ENCODE measurements at places on chromosomes 1 and 21. TPM values are rescaled to one million over a fixed set of nuclear protein-coding genes. Genes with fewer than 3 reads are reported as not detected.

DNA sequence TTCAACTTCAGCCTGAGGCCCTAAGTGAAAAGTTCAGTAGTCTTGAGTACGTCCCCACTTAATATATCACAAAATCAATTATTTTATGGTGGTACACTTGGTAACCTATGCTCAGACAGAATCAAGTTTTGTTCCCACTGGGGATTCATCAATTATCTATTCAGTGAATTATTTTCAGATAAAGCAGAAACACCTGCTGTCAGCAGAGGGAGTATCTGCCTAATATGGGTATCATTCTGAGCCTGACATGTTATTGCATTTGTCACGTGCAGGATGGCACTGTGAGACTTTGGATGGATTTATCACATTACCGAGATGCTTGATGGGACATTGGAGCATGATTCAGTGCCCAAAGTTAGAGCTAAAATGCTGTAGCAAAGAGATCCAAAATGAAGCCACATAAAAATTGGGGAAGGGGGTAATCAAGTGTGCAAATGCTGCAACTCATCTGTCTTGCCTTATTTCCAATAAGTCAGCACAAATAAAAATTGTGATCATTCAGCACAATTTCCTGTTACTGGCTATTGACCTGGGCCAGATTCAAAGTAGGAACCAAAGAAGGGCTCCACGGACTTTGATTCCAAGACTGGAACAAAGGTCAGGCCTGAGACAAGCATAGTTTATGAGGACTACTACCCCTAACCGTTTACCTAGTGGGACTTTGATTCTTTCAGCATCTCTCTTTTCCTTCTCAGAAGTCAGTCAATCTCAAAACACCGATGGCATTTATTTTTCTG lies 657.6 kb downstream of the LMO4 start:
- no peak overlapping the region for H3K4me3 ChIP-seq
- H3K27ac ChIP-seq = no peak overlapping the region
- DNase-seq = no peak
- no peaks in the 10 kb centered on the region for H3K36me3 ChIP-seq
- no peaks in the 10 kb centered on the region for H3K27me3 ChIP-seq
- H3K4me1 ChIP-seq = no peaks in the 10 kb centered on the region

GRCh38 chr1:40895601-40896000 lies 33.4 kb upstream of the CITED4 start:
- peaks cover 28% of the 10 kb centered on the region for H3K4me1 ChIP-seq
- no peak overlapping the region for H3K4me3 ChIP-seq
- H3K27me3 ChIP-seq = no peaks in the 10 kb centered on the region
- no peak for DNase-seq

- H3K36me3 ChIP-seq = no peaks in the 10 kb centered on the region
- no peaks in the 10 kb centered on the region for H3K4me1 ChIP-seq
- H3K27ac ChIP-seq = no peak overlapping the region
- DNase-seq = peak; percentile 40
These were observed 17.6 kb upstream of the IFI6 start for GRCh38 chr1:27689423-27690173.

GRCh38 chr1:235077163-235077540 lies 51.5 kb downstream of the TOMM20 start:
- peaks cover 62% of the 10 kb centered on the region for H3K4me1 ChIP-seq
- H3K27me3 ChIP-seq = no peaks in the 10 kb centered on the region
- DNase-seq = no peak
- H3K4me3 ChIP-seq = no peak overlapping the region
- peak overlapping the region; percentile 90 for H3K27ac ChIP-seq

DNA sequence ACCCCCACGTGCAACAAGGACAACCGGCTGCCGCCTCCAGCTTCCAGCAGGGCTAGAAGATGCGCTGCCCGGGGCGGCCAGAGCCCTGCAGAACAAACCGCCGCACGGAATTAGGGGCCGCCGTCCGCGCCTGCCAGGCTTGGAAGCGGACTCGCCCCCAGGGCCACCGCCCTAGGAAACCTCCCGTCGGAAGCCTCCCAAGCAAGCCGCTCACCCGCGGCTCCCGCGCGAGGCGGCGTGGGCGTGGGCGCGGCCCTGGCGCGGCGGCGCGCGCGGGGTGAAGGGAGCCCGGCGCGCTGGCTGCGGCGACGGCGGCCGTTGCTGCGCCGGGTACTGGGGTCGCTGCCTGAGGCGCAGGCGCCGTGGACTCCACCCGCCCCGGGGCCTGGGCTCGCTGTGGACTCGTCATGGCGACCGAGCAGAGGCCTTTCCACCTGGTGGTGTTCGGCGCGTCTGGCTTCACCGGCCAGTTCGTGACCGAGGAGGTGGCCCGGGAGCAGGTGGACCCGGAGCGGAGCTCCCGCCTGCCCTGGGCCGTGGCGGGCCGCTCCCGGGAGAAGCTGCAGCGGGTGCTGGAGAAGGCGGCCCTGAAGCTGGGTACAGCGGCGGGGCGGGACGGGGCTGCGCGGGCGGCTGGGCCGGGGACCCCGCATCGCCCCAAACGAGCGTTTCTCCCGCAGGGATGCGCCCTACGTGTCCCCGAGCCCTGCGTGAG lies at the start of gene SCCPDH:
Gene SCCPDH, plus strand, starts transcription at position 394 of the 715 bp plus-strand sequence. Its CDS starts 14 bp downstream, at position 408.
- peak within 1 kb of the TSS; percentile 84 for H3K27ac ChIP-seq
- H3K27me3 ChIP-seq = no peaks in the 10 kb centered on the region
- H3K4me3 ChIP-seq = peak within 1 kb of the TSS; percentile 84
- H3K36me3 ChIP-seq = peaks cover 23% of the 10 kb centered on the region

GRCh38 chr1:156750711-156751450 lies 594 bp downstream of the HDGF start:
- peak overlapping the region; percentile 84 for H3K4me3 ChIP-seq
- peak; percentile 48 for DNase-seq
- peaks cover 60% of the 10 kb centered on the region for H3K4me1 ChIP-seq
- H3K27ac ChIP-seq = peak overlapping the region; percentile 98

Gene TEDDM1
- polyA plus RNA-seq = not detected

- no peak overlapping the region for H3K4me3 ChIP-seq
- H3K4me1 ChIP-seq = no peaks in the 10 kb centered on the region
- H3K36me3 ChIP-seq = no peaks in the 10 kb centered on the region
- H3K27ac ChIP-seq = no peak overlapping the region
These were observed 7.8 kb downstream of the PGM1 start for GRCh38 chr1:63601061-63601460.

DNA sequence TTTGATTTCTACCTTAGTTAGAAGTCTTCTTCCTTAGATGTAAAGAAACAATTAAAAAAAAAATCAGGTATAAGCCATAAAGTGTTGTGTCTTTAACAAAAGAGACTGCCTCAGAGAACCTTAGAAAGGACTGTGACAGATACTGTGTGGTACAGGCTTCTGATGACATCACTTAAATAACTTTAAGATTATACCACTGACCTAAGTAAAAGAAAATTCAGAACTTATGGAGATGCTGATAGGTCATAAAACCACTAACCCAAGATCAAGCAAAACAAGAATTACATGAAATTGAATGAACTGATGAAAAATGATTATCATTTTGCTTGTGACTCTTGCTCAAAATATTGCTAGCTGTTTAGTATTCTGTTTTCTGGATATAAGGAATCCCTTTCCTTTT lies 220.8 kb downstream of the NRIP1 start:
- H3K27me3 ChIP-seq = no peaks in the 10 kb centered on the region
- H3K4me1 ChIP-seq = no peaks in the 10 kb centered on the region
- DNase-seq = no peak
- no peak overlapping the region for H3K4me3 ChIP-seq

Gene TMPRSS3
- polyA plus RNA-seq = 1.8 TPM

Gene VAV3
- polyA plus RNA-seq = 6.5 TPM

- no peak overlapping the region for H3K4me3 ChIP-seq
- H3K36me3 ChIP-seq = no peaks in the 10 kb centered on the region
- no peak for DNase-seq
- no peaks in the 10 kb centered on the region for H3K27me3 ChIP-seq
- H3K27ac ChIP-seq = peak overlapping the region; percentile 19
- no peaks in the 10 kb centered on the region for H3K4me1 ChIP-seq
These were observed 141.1 kb upstream of the SAMSN1 start for GRCh38 chr21:14687268-14687625.

- peaks cover 21% of the 10 kb centered on the region for H3K36me3 ChIP-seq
- DNase-seq = no peak
- H3K4me1 ChIP-seq = peaks cover 28% of the 10 kb centered on the region
- H3K27me3 ChIP-seq = no peaks in the 10 kb centered on the region
- no peak overlapping the region for H3K27ac ChIP-seq
These were observed 4.3 kb downstream of the PRMT2 start for GRCh38 chr21:46639489-46640386.

Gene EXTL2
- polyA plus RNA-seq = 4.4 TPM

DNA sequence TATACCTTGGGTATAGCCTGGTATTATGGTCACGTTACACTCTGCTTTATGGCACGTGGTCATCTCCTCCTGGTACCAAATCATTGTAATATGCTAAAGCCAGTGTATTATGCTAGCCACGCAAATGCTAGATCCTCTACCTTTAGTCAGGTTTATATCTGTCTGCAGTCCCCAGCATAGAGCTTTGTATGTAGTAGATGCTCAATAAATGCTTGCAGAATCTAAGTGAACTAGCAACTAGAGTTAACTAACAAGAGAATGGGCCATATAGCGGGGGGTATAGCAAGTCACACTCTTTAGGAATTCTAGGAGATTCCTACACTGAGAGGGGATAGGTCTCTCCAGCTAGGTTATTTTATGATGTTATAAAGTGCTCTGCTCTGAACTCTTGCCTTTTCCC lies 3.0 kb downstream of the MOV10 start:
- no peak overlapping the region for H3K27ac ChIP-seq
- H3K4me3 ChIP-seq = no peak overlapping the region
- no peaks in the 10 kb centered on the region for H3K36me3 ChIP-seq
- peaks cover 28% of the 10 kb centered on the region for H3K4me1 ChIP-seq
- no peaks in the 10 kb centered on the region for H3K27me3 ChIP-seq

DNA sequence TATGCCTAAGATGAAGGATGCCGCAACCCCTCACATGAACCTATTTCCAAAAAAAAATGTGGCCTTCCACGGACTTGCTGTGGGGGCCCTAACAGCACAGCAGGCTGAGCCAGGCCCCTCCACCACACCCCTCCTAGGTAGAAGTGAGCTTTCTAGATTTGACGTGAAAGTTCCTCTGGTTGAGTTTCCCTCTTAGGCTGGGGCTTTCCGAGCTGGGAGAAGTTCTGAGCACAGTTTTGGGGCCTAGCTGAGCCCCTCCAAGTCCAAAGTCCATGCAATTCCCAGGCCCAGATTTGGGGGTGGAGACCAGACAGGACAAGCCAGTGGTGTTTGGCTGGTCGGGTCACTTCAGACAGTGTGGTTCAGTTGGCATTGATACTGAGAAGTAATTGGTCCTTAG lies 13.8 kb upstream of the PHLDA3 start:
- peak overlapping the region; percentile 2 for H3K4me3 ChIP-seq
- H3K27ac ChIP-seq = peak overlapping the region; percentile 77
- peaks cover 29% of the 10 kb centered on the region for H3K4me1 ChIP-seq
- H3K27me3 ChIP-seq = peaks cover 9% of the 10 kb centered on the region
- no peak for DNase-seq
- H3K36me3 ChIP-seq = peaks cover 45% of the 10 kb centered on the region

DNA sequence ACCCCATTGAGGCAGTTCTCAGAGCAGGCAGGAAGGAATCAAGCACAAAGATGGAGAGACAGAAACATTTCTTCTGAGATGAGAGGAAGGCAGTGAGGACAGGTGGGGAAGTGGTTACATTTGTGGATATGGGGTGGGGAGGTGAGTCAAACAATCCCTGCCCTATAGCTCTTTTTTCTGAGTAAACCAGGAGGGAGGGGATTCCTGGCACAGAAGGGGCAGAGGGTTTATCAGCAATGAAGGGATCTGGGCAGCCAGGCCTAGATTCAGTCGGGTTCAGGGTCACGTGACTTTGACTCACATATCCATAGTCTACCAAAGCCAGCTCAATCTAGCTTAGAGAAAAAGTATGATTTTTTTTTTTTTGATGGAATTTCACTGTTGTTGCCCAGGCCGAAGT lies 15.7 kb upstream of the PHC2 start:
- H3K27ac ChIP-seq = no peak overlapping the region
- no peaks in the 10 kb centered on the region for H3K27me3 ChIP-seq
- no peaks in the 10 kb centered on the region for H3K36me3 ChIP-seq
- no peaks in the 10 kb centered on the region for H3K4me1 ChIP-seq

- peaks cover 44% of the 10 kb centered on the region for H3K4me1 ChIP-seq
- H3K27ac ChIP-seq = peak overlapping the region; percentile 81
- no peaks in the 10 kb centered on the region for H3K36me3 ChIP-seq
- peak; percentile 97 for DNase-seq
- H3K27me3 ChIP-seq = no peaks in the 10 kb centered on the region
These were observed 4.7 kb upstream of the FAAP20 start for GRCh38 chr1:2199042-2199810.

Gene TMEM269
- not detected for polyA plus RNA-seq

DNA sequence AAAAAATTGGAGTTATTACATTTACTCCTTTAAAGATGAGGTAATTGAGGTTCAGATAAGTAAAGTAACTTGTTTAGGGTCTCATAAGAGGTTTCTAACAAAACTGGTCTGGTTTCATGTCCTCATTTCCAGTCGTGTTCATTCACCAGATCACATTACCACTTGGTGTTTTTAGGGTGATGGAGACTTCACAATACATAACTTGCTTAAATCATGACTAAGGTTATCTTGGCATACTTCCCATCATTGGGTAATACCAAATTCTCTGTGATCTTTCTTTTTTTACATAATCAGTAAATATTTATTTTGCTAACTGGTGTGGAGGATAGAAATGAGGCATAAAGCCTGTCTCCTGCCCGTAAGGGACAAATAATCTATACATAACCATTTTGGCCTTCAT lies 31.6 kb upstream of the RPTN start:
- no peak overlapping the region for H3K27ac ChIP-seq
- H3K4me3 ChIP-seq = no peak overlapping the region
- peaks cover 28% of the 10 kb centered on the region for H3K4me1 ChIP-seq
- peaks cover 5% of the 10 kb centered on the region for H3K27me3 ChIP-seq
- no peak for DNase-seq

DNA sequence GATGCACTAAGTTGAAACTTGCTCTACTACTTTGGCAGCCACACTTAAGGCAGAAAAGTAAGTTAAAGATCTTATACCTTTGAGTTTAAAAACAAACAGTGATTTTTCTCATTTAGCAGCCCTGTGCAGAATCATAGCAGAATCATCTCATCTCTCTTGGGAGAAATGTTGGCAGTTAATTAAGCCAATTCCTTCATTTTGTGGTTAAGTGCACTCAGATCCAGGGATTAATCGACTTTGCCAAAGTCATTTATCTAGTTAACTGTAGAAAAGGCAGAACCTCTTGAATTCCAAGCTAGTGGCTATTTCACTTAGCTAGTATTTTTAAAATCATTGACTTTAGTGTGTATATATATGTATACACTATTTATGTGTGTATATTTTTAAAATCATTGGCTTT lies 125.0 kb downstream of the GPR52 start:
- no peak for DNase-seq
- H3K4me3 ChIP-seq = no peak overlapping the region
- no peaks in the 10 kb centered on the region for H3K27me3 ChIP-seq
- H3K4me1 ChIP-seq = no peaks in the 10 kb centered on the region

Gene DIRAS3
- polyA plus RNA-seq = 5.2 TPM

Gene TNNT2
- polyA plus RNA-seq = 12.0 TPM
